Activated naive CD8-positive, alpha-beta T cell treated with anti-CD3 and anti-CD28 coated beads for 36 hours (primary cell): ENCODE measurements at places on chromosomes 3 and 15. TPM values are rescaled to one million over a fixed set of nuclear protein-coding genes. Genes with fewer than 3 reads are reported as not detected.

RARRES1 gene
- total RNA-seq: not detected

IMPDH2 gene
- 549 TPM for total RNA-seq

MME gene
- total RNA-seq: not detected

DNA sequence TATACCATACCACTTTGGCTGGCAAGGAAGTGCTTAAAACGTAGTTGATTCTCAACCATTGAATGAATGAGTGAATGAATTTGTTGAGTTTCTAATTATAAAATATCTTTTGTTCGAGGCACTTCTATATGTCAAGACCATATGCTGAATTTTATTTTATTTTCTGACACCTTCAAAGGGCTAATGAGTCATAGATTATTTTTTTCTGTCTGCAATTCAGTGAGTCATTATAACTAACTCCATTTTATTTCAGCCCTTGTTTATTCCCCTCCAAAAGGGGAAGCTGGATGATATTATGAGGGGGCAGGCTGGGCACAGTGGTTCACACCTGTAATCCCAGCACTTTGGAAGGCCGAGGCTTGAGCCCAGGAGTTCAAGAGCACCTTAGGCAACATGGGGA is 142.4 kb downstream of the P2RY1 start:
- H3K4me3 ChIP-seq: no peak overlapping the region
- no peaks in the 10 kb centered on the region for H3K36me3 ChIP-seq
- H3K27me3 ChIP-seq: peaks cover 14% of the 10 kb centered on the region
- H3K27ac ChIP-seq: no peak overlapping the region
- DNase-seq: no peak
- H3K4me1 ChIP-seq: no peaks in the 10 kb centered on the region

DNA sequence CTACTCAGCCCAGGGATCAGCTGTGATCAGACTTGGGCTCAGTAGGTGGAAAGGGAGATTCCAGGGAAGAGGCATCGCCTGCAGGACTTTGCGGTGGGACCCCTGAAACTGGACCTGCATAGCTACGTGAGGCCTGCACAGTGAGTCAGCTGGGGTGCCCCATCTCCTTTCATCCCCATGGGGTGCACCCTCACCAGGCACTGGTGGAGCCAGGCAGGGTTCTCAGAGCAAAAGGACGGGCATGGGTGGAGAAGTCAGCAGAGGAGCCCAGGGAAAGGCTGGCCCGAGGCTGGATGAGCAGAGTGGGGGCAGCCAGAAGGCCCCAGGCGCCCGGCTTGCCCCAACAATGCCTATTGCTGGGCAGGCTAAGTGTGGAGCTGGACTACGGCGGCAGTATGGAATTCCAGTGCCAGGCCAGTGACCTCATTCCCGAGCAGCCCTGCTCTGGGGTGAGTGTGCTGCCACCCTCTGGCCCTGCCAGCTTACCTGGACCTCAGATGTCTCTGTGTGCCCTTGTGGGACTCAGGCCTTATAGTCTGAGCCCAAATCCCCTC is 19.7 kb downstream of the ACAA1 start:
- no peak for DNase-seq
- H3K27me3 ChIP-seq: no peaks in the 10 kb centered on the region
- no peak overlapping the region for H3K27ac ChIP-seq
- H3K4me3 ChIP-seq: no peak overlapping the region
- H3K36me3 ChIP-seq: peaks cover 2% of the 10 kb centered on the region
- peaks cover 7% of the 10 kb centered on the region for H3K4me1 ChIP-seq
